Nasal cavity respiratory epithelium epithelial cell of viscerocranial mucosa (primary cell): ENCODE measurements at places on chromosomes 3 and 15. TPM values are rescaled to one million over a fixed set of nuclear protein-coding genes. Genes with fewer than 3 reads are reported as not detected.

Gene LMAN1L
- total RNA-seq: 0.21 TPM in 1 of 2 replicates, not detected in the other

Gene GHSR
- total RNA-seq: not detected in 2 replicates

Gene SKOR1
- under 0.01 and 0.14 TPM in 2 replicates for total RNA-seq

Gene FGD5
- under 0.01 TPM in 2 replicates for total RNA-seq

Gene LRTM1
- not detected in 2 replicates for total RNA-seq

Gene MINAR1
- total RNA-seq: 0.34 and 0.43 TPM in 2 replicates

Gene LHFPL4
- total RNA-seq: under 0.01 TPM in 1 of 2 replicates, not detected in the other

Gene MED12L
- under 0.01 and 0.14 TPM in 2 replicates for total RNA-seq

Gene TTLL13
- total RNA-seq: under 0.01 and 0.07 TPM in 2 replicates

Gene ACKR2
- 0.68 and 1.6 TPM in 2 replicates for total RNA-seq

Gene SMAD6
- under 0.01 and 0.64 TPM in 2 replicates for total RNA-seq

Gene ZNF502
- 6.2 and 9.0 TPM in 2 replicates for total RNA-seq

Gene BRPF1
- 17.4 and 30.3 TPM in 2 replicates for total RNA-seq

Gene GREM1
- under 0.01 and 0.07 TPM in 2 replicates for total RNA-seq

Gene DYNLT2B
- total RNA-seq: 13.8 and 27.0 TPM in 2 replicates

Gene COL8A1
- 0.34 and 4.0 TPM in 2 replicates for total RNA-seq

Gene CSPG5
- total RNA-seq: 0.36 and 1.7 TPM in 2 replicates

Gene GPR149
- not detected in 2 replicates for total RNA-seq

Gene CFAP161
- under 0.01 and 0.07 TPM in 2 replicates for total RNA-seq

Gene POLQ
- total RNA-seq: 0.50 and 1.0 TPM in 2 replicates

Gene VPS13C
- 40.0 and 92.0 TPM in 2 replicates for total RNA-seq

Gene MCCC1
- 16.7 and 21.9 TPM in 2 replicates for total RNA-seq

Gene C15orf39
- total RNA-seq: 2.7 and 15.6 TPM in 2 replicates

Gene CRYGS
- total RNA-seq: 0.34 and 1.2 TPM in 2 replicates

Gene SOX14
- total RNA-seq: not detected in 2 replicates

Gene CHST14
- total RNA-seq: 1.4 and 4.3 TPM in 2 replicates
